ENCODE measurements at places on chromosomes 11 and 22.

GRCh38 chr11:69529001-69529400 is 47.5 kb downstream of the LINC01488 start:
- DNase-seq, result no peak

GRCh38 chr11:118238929-118239328 is 13.2 kb downstream of the MPZL3 start:
- no peak for DNase-seq

- no peak for DNase-seq
These were observed 70.3 kb downstream of the SCUBE1 start for GRCh38 chr22:43272869-43273318.

DNA sequence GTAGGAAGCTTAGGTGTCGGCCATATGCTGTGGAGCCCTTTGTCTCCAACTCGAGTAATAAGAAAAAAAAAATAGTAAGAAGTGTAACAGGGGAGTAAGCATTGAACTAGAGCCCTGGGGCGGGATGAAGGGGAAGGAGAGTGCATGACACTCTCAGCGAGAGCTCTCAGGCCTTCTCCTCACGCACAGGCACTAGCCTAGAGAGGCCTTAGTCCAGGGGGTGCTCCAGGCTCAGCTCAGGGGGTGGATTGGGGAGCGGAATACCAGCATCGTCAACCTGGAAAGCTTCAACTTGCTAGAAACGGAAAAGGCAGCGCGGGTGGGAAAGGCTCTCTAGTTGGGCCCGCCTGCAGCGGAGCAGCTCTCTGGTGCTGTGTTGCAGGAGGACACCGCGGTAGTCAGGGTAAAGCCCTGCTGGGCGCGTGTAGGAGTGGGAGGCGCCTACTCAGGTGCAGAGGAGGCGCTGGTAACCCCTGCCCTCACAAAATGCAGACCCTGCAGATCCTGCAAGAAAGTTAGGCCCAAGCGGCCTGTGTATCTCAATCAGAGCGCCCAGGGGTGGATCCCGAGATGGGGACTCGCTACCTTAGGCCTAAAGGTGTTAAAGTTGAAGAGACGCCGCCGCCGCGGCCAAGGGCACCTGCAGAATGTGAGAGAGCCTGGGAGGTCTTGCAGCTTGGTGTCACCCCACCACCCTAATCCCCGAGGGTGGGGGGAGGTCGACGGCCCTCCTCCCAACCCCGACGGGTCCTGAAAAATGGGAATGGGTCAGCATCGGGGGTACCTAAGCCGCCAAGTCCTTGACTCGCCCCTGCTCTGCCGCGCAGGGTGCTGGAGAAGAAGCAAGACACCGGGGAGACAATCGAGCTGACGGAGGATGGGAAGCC is 2.8 kb downstream of the SLC17A6 start:
- no peak for DNase-seq

- no peak for DNase-seq
These were observed 61.1 kb downstream of the CACNA1I start for GRCh38 chr22:39631381-39632286.

- no peak for DNase-seq
These were observed 62.2 kb downstream of the BCL2L13 start for GRCh38 chr22:17700778-17701177.

DNA sequence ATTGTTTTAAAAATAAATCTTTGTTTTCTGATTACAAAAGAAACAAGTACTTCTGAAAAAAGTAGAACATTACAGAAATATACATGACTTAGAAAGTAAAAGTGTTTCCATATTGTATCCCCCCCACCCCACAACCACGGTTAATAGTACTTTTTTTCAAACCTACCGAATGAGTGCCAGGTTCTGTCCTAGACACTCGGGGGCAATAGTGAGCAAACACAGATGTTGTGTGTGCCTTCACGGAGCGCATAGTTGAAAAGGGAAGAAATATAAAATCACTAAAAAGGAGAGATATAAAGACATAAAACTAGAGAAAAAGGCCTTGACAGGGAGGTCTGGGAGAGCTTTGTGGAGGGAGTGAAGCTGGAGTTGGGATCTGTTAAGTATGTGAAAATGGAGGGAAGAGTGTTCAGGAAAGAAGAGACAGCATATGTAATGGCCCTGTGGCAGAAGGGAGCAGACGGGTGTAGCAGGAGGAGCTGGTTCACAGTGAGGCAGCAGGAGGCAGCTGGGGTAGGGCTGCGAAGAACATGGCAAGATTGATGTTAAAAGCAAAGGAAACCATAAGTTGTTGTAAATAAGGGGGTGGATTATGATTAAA is 42.1 kb upstream of the ALX4 start:
- DNase-seq, result no peak
